ENCODE measurements at places on chromosomes 12 and 14.

GRCh38 chr14:45716572-45716971, 463.6 kb upstream of the MIS18BP1 start:
- DNase-seq = no peak

DNA sequence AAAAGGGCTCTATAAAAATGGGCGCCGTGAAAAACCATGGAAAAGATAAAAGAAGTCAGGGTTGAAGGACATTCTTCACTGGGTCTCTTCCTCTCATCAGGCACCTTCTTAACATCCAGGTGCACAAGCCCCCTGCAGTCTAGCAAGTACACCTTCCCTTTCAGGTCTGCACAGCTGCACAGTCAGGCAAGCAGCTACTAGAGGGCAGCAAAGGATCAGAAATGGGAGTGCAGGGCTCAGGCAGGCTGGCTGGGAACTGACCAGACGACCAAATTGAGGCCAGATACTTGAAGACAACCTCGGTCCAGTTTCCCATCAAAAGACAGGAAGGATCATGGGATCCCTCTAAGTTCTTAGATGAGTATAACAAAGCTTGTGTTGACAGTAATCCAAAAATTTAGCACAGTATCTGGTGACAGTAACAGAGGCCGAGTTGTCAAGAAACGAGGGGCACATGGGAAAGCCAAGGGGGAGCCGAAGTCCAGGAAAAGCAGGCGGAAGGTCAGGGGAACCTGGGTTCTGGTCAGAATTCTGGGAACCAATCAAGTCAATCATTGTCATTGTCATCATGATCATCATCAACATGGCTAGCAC, 10.1 kb upstream of the GRIP1 start:
- no peak for DNase-seq

DNA sequence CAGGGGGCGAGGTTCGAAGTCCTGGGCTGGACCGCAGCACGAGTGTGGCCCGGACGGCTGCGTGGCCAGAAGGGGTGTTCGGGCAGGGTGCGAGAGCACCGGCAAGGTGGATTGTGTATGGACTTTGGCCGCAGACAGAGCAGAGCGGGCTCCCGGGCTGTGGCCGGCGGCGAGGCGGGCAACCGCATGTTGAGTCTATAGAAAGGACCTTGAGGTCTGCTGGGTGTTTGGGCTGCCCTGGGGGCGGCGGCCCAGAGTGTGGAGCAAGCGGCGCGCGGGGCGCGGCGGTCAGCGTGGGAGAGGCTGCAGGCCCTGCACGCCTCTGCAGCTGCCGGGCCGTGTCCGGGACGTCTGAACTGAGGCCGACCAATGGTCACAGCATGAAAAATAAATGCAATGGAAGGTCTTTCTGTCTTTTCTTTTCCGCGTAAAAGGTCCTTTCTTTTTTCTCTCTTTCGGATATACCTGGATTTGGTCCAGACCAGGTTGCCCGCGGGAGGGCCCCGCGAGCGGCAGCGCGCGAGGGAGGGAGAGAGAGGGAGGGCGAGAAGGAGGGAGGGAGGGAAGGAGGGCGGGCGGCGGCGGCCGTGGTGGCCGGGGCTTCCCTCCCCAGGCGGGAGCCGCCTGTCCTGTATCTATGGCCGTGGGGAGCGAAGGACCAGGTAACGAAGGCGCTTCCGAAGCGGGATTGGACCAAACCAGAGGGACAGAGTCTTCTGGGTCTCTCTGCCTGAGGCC, 5.5 kb upstream of the HOXC9 start:
- no peak for DNase-seq

- peak; percentile 80 for DNase-seq
These were observed at the start of gene TMTC2 for GRCh38 chr12:82686168-82687020. Gene TMTC2 (plus strand): TSS chr12:82686906.

DNA sequence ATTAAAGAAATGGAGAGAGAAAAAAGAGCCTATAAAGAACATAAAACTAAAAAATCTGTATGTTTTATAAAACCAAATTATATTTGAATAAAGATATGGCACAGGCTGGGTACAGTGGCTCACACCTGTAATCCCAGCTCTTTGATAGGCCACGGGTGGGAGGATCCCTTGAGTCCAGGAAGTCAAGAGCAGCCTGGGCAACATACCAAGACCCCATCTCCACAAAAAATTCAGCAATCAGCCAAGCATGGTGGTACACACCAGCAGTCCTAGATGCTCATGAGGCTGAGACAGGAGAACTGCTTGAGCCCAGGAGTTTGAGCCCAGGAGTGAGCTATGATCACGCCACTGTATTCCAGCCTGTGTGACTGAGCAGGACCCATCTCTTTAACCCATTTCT, 74.9 kb downstream of the EPS8 start:
- DNase-seq = no peak

DNA sequence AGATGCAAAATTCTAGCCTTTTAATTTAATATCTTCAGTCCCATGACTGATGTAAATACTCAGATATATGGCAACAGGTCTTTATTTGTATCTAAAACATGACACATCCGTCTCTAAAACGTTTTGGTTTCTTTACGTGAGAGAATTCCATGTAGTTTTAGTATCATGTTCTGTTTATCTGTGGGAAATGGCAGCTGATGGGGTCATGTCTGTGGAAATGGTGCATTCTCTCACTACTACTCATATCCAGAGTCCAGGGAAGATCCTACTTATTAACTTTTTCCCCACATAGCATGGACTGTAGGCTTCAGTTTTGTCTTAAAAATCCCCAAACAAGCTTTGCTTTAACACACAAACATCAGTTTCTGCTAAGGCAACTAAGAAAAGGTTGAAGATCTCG, 53.8 kb downstream of the SPTLC2 start:
- DNase-seq = no peak

DNA sequence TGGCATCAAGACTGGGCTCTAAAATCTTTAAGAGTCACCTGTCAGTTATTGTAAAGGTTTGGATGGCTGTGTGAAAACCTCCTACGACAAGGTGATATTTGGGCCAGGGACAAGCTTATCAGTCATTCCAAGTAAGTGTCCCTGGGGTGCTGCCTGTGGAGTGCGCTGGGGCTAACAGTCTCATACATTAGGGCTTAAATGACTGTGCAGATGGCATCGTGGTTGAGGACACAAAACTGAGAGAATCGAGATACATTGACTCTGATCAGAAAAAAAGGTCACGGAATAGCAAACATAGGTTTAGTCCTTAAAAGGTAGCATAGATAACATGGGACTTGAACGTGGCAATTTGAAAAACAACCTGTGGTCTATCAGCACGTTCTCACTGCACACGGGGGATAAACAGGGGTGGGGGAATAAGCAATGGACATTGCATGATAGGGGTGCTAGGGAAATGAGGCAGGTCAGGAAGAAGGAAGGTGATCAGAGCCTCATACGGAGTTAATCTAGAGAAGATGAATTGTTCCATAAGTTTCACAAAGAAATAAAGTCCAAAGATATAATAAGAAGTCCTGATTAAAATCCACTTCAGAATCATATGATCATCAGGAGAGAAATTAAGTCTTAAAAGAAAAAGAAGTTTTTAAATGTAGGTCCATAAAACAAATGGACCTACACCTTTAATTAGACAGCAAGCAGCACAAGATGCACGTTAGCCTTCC, 100.3 kb downstream of the DAD1 start:
- no peak for DNase-seq

DNA sequence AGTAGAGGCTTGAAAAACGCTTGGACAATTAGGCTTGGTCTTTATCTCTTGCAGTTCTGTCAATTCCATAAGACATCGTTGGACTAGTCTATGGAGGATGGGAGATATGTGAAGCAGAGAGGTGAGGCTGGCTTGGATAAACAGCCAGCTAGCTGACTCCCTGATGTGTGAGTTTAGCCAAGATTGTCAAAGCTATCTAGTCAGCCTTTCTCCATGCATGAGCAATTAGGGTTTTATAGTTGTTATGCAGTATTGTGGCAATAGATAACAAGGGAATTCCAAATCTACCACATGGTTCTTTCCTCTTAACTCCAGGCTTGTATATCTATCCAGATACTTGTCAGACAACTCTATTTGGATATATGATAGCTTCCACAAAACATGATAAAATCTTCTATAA, 153.6 kb upstream of the NRXN3 start:
- no peak for DNase-seq

DNA sequence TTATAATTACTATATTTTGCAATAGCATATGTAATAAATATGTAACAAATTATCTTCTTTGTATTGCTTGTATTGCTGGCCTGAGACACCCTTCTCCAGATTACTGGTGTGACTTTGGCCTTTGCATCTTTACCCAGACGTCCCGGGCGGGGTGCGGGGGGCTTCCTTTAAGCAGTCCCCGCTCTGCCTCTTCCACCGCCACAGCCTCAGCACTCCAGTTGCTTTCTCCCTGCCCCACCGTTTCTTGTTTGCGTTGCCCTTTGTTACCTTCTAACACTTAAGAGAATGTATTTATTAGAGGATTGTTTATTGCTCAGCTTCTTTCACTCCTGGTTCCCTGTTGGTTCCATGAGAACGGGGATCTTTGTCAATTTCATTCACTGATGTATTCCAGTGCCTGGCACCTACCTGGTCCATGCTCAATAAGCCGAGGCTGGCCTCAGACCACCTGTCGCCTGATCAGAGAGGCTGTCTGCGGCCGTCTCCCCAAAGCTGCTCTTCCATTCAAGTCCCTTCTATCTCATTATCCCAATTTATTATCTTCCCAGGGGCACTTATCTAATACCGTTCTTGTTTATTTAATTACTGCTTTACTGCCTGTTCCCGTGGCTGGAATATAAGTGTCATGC, 100.5 kb upstream of the RFLNA start:
- DNase-seq = no peak

DNA sequence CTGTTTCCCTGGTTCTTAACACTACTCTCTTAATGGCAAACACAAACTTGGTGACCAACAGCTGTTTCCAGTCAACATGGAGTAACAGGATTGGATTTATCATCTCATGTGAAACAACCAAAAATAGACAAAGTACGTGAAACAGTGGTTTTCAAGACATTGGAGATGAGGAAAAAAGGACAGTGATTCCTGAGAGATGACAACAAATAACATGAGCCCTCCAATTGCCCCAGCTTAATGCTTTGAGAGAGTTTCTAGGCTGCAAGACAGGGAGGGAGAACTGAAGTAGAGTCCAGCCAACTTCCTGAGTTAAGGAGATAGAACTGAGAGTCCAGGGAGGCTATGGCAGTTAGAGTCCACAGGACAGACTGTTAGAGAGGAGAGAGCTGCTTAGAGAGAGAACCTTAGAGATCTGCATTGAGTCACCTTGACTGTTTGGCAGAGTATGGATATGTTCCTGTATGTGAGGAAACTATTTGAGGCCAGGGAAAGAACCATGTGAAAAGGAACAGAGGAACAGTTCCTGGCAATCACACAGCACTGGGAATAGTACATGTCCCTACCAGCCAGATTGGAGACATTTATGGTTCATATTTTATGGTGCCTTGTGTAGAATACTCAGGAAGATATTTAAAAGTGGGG, 106.4 kb downstream of the PCNX1 start:
- no peak for DNase-seq

DNA sequence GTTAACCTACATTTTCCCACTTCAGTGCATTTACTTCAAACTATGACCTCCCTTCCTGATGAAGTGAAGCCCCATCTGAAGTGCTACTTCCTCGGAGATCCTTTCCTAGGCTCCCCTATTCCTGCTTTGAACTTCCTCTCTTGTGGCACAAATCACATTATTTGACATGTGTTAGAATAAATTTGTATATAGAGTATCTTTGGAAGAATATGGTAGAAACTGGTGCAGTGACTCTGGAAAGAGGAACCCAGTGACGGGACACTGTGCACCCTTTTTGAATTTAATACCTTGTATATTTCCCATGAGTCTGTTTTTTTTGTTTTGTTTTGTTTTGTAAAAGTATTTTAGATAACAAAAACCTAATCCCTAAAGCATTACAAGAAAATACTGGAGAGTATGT, 66.4 kb upstream of the SRSF5 start:
- no peak for DNase-seq
